Esophagus mucosa (tissue), 1 donor: ENCODE measurements at places on chromosomes 16 and 17.

DNA sequence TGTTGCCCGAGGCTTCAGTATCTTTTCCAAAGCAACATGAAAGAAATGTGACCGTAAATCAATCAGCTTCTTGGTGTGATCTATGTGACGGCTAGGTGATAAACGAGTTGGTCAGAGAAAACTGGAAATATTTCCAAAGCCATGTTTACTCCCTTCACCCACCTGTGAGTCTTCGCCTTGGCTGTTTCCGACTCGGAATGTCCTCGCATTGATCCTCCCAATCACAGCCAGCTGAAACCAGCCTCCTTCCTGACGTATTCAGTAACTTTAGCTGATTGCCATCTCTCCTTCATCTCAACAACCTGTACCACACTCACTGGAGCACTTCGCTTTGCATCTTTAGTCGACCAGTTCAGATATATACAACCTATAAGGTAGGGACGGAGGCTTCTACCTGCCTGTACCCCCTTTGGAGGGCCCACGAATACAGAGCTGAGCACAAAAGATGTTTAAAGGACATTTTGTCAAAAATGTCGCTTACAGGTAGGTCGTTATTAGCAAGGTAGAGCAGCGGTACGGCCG, 705 bp downstream of the KRABD2 start:
- ATAC-seq, result peak; percentile 35

DNA sequence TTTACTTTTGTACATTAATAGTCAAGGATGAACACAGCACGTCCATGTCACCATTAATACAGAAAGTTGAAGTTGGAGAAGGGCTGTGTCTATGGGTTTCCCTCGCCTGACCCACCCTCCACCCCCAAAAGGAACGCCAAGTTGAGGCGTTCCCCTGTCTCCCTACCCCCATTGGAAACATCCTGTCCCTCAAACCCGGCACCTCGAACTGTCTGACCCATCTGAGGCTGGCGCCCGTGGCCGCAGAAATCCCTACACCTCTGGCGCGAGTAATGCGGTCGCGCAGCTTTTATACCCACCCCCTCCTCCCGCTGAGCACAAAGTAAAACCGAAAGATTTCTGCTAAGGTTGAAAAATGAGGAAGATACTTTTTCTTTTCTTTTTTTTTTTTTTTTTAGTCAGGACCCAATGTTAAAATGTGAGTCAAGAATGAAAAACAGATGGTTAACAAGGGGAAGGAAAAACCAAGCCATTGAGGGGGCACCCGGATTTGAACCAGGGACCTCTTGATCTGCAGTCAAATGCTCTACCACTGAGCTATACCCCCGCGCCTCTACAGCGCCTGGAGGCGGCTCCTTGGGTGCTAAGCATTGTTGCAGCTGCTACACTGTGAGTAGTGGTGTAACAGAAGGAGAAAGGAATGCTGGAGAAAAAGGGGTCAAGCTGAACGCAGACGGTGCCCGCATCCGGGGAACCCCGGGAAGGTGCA, 887 bp upstream of the LASP1 start:
- ATAC-seq, result peak; percentile 69

DNA sequence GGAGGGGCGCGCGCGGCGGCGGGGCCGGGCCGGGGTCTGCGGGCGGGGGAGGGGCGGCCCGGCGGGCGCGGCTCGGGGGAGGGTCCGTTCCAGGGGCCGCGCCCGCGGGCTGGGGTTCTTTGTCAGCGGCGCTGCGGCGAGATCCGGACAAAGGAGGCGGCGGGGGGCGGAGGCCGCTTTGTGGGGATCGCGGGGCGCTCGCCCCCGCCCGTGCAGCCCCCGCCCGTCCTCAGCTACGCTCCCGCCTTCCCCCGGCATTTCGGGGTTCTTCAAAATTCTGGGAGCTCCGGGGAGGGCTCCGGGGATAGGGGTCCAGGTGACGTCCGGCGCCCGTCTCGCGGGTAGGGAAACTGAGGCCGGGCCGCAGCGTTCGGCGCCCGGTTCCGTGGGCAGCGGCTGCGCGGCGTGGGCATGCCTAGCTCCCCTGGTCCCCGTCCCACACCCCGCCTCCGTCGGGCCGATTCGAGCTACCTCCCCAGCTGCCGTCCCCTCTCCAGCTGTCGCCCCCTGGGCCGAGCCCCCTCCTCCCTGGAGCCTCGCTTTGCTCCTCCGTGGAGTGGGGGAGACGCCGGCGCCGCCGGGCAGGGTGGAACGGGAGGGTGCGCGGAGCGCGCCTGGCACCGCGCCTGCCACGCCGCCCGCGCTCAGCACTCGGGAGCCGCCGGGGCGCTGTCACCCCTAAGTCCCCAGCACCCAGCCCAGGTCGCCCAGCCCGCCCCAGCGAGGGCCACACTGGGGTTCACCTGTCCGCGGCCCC, 546 bp downstream of the SNN start:
- ATAC-seq, result peak; percentile 1

DNA sequence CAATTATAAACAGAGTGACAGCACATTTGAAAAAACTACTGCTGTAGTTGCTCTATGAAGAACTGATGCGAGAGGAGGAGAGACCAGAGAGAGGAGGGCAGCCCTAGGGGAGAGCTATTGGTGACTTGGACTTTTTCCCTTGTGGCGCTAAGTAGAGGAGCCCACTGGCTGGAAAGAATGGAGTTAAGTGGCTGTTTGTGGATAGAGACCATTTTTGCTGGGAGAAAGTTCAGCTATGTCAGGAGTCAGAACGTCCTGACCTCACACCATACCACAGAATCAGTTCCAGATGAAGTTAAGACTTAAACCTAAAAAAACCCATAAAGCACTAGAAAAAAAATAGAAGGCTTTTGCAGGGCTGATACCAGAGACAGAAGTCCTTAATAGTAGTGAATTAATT, 2.0 kb downstream of the POLR2A start:
- ATAC-seq, result no peak

GRCh38 chr16:3868556-3868955, 12.0 kb downstream of the CREBBP start:
- no peak for ATAC-seq

- ATAC-seq, result no peak
These were observed 183.5 kb downstream of the XYLT1 start for GRCh38 chr16:17287166-17287800.

GRCh38 chr16:74635303-74635702, 28.4 kb upstream of the GLG1 start:
- no peak for ATAC-seq

GRCh38 chr17:51840688-51841087, 317.8 kb downstream of the CA10 start:
- ATAC-seq, result no peak

DNA sequence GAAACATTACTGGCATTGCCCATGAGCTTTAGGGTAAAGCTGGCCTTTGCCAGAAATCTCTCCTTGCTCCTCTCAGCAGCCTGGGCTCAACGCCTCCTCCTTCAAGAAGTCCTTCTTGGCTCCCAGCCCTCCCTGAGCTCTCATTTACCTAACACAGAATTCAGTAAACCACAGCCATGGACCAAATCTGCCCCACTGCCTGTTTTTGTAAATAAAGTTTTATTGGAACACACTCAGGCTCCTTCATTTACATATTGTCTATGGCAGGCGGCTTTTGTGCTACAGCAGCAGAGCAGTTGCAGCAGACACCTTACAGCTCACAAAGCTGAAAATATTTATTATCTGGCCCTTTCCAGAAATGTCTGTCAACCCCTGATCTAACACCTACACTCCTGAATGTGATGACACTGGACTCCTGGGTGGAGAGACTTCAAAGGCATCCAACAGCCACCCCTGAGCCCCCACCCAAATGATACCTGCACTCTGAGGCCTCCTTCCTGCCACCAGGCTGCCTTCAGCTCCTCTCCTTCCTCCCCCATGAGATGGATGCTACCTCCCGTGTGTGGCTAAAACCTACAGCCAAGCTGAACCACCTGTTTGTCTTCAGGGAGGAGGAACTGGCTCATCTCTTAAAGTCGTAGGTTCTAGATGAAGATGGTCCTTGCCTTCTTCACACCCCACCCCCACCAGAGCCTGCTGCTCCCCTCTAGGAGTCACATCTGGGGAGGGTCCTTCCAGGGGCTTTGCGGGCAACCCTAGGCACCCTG, 41.6 kb downstream of the PIMREG start:
- ATAC-seq, result no peak

- ATAC-seq, result no peak
These were observed 497.0 kb upstream of the HSBP1 start for GRCh38 chr16:83310816-83311215.

DNA sequence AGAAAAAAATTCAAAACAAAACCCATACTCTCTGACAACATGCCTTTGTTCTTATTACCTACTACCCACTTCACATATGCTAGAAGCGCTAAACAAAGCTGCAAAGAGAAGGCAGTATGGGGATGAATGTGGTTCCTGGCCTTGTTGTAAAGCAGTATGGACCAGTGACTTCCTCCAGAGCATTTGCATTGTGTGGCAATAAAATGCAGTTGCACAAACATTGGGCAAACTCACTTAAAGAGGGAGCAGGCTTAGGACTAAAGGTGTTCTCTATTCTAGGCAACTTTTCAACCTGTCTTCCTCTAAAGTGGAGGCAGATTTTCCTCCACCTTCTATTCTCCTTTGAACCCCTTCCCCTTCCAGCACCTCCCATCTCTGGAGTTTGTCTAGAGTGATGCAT, 17.1 kb downstream of the TMIGD1 start:
- ATAC-seq, result no peak

DNA sequence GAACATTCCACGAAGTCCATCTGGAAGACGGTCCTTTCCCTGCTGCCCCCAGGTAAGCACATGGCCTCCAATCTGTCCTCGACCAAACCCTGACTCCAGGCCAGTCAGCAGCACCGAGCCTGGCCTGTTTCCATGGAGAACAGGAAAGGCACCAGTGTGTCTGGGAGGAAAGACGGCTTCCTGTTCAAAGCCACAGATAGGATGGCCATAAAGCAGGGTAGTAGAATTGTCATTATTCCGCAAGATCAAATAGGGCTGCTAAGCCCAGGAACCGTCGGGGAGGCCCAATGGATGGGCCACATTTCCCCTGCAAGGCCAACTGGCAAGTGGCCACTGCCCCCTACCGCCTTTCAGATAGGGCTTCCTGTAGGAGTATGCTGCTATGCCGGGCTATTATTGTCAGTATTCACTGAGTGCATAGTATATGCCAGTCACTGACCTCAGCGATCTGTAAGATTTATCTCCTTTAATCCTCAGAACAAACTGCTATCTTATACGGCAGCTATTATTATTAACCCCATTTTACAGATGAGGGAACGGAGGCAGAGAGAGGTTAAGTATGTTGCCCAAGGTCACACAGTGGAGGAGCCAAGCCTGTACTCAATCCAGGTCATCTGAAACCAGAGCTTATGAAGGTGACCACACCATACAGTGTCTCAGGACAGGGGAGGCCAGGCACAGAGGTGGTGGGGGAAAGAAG, 23.0 kb upstream of the PLCG2 start:
- peak; percentile 12 for ATAC-seq

GRCh38 chr16:11698271-11698689, 30.0 kb downstream of the SNN start:
- peak; percentile 27 for ATAC-seq

DNA sequence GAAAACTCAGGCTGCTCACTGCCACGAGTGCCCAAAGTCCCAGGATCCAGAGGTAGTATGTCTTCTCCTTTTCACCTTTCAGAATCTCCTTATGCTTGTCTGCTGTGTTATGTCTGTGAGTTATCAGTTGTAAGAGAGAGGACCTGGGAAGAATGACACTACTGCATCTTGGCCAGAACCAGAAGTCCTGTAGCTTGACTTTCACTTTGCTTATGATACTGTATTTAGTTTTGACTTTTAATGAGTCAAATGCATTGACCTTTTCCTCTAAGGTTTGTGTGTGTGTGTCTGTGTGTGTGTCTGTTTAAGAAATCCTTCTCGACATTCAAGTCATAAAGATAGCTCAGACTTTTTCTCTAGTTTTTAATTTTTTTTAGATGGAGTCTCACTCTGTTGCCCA, 43.4 kb downstream of the BMERB1 start:
- no peak for ATAC-seq

- ATAC-seq, result no peak
These were observed 96.4 kb downstream of the C16orf78 start for GRCh38 chr16:49469930-49470451.

DNA sequence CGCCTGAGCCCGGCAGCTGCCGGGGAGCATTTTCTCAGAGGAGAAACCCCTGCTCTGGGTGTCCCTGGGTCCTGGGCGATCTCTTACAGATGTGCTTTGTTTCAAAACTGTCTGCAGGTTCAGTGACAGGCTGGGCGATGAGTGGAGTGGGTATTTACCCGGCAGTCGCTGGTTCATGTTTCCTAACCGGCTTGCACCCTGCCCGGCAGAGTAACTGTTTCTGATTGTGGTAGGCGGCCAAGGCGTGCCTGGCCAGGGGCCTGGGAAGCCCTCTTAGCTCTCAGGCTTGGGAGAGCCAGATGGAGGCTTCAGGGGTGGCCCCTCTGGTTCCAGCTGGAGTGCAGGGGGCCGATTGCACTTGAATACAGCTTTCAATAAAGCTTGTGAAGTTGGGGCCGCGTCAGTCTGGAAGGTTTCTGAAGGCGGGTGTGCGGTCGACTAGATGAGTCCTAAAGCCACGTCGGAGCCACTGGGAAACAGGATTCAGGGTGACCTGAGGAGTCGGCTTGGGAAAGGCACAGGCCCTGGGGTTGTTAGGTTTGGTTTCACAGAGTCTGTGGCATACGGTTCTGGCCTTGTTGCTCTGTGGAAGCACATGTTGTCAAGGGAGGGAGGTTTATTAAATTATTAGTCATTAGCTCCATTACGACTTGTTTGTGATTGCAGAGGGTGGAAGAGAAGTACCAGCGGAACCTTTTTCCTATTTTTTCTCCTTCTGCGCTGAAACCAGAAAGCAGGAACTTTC, 1.4 kb downstream of the BAIAP2 start:
- ATAC-seq, result no peak

GRCh38 chr17:82775001-82775823, 23.3 kb downstream of the TBCD start:
- peak; percentile 24 for ATAC-seq

- ATAC-seq, result no peak
These were observed 8.4 kb downstream of the PIMREG start for GRCh38 chr17:6452471-6453266.

DNA sequence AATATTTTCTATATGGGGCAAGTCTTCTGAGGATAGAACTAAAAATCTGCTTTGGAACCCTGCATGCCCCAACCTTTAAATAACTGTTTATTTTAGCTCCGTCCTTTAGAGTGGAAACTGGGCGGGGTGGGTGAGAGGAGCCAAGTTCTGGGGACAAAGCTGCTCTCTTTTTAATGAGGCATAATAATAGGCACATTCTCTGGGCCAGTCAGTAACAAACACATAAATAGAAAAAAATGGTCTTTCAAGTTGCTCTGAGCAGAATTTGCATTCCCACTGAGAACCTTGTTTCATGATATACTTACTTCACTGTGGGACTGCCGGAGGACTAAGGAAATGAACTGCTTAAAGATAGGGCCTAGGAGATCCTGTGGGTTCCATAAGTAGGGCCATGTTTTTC, 51.5 kb downstream of the KNOP1 start:
- ATAC-seq, result no peak
